ENCODE measurements at places on chromosomes 12 and 14.

DNA sequence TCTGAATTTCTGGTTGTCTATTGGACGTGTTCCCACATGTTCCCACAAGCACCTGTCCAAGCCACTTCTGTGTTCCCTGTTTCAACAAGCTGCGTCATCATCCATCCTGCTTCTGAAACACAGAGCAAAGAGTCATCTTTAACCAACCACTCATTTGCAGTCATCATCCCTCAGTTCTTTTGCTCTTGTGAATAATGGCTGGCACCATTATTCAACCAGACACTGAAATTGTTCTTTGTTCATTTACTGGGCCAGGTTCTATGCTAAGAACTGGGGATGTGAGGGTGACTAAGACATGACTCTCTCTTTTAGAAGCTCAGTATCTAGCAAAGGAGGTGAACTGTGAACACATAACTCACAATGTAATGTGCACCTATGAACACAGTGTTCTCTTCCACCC lies 40.7 kb upstream of the ANO4 start:
- no peak for DNase-seq

GRCh38 chr12:130803702-130804101 lies 35.3 kb downstream of the STX2 start:
- DNase-seq = no peak

GRCh38 chr12:29429999-29430715 lies 49.2 kb upstream of the ERGIC2 start:
- DNase-seq = no peak

DNA sequence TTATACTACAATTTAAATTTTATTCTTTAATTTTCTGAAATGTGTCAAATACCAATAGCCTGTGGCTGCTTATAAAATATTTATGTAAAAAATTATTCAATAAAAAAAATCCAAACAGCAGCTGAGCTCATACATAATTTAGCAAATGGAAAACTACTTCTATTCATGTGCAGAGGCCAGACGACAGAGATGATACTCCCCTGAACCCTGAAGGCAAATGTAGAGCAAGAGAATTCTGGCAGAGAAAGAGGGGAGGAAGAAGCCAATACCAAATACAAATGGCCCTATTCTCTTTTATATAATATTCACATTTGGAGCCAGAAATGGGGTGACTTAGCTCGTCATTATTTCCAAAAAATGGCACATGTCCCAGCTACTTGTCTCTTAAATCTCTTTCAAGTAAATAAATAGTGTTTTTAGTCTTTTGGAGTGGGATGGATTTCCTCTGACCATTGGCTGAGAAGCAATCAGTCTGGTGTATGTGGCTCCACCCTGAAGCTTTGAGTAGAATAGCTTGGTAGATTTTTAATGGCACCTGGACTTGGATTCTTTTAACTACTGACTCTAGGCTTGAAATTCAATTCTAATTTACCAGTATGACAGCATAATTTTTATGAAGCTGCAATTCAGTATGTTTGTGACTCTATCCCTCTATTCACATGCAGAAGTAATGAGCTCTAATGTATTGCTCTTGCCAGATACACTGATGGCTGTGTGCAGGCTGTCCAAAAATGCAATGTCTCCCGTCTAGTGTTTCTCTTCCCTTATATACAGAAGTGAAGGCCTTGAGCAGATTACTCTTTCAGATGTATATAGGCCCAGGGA lies 113.4 kb upstream of the SCAF11 start:
- DNase-seq = no peak

- peak; percentile 40 for DNase-seq
These were observed 1.2 kb downstream of the NTN4 start for GRCh38 chr12:95789126-95790032.

DNA sequence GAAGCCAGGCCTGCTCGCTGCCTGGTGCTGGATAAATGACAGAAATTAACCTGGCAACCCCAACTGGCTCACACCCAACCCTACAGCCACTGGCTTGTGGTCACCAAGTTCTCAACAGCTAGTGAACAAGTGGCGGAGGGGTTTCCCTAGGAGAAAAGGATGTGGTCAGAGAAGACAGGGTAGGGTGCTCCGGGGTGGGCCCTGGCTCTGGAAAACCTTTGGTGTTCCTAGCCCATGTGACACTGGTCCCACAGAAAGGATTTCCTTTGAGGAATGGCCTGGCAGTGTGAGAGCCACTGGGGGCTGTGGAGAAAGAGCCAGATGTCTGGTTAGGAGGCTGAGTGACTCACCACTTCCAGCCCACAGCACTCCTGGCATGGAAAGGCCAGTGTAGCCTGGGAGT lies 8.7 kb downstream of the SYNE3 start:
- no peak for DNase-seq

GRCh38 chr14:62776300-62776699 lies 269.0 kb downstream of the KCNH5 start:
- DNase-seq = no peak

- DNase-seq = peak; percentile 85
These were observed 16.6 kb downstream of the ACTR10 start for GRCh38 chr14:58216544-58216943.

DNA sequence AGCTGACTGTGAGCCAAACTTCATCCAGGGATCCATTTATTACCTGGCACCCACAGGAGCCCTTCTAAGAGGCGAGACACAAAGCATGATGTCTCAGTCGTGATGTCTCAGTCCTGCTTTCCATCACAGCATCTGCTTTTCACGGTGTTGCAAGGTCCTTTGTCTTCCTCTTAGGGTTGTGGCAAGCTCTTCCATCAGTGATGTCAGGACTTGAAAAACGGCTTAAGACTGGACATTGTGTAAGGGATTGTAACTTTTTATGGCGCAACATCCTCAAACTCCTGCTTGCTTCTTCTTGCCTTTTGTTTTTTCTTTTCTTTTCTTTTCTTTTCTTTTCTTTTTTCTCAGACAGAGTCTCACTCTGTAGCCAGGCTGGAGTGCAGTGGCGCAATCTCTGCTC lies 586.5 kb upstream of the TMEM132C start:
- DNase-seq = no peak

- no peak for DNase-seq
These were observed 218.2 kb upstream of the PRICKLE1 start for GRCh38 chr12:42807766-42808165.

- DNase-seq = no peak
These were observed 1244.4 kb upstream of the SEL1L start for GRCh38 chr14:82778008-82778590.

- DNase-seq = no peak
These were observed 1.8 kb upstream of the PPP1R12A start for GRCh38 chr12:79936670-79937069.

GRCh38 chr12:1171657-1172408 lies 180.8 kb downstream of the ERC1 start:
- DNase-seq = peak; percentile 84

DNA sequence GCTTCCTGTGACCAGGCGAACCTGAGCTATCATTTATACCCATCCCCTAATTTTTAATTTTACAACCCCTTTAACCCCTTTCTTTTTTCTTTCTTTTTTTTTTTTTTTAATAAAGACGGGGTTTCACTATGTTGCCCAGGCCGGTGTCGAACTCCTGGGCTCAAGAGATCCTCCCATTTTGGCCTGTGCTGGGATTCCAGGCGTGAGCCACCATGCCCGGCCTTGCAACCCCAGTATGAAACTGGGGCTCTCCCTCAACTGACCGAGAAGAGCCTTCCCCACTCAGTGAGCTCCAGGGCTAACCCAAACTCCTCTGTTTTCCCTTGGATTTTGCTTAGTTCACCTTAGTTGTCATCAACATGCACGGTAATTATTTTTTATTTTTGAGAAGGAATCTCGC lies 992 bp downstream of the CPSF2 start:
- no peak for DNase-seq

- no peak for DNase-seq
These were observed 1.1 kb downstream of the RIMKLB start for GRCh38 chr12:8698879-8699278.

GRCh38 chr14:76863724-76864407 lies 37.7 kb downstream of the LRRC74A start:
- no peak for DNase-seq

- peak; percentile 86 for DNase-seq
These were observed 11.3 kb upstream of the SLC38A2 start for GRCh38 chr12:46383654-46384450.

GRCh38 chr12:39393179-39393578 lies 49.7 kb downstream of the KIF21A start:
- no peak for DNase-seq

DNA sequence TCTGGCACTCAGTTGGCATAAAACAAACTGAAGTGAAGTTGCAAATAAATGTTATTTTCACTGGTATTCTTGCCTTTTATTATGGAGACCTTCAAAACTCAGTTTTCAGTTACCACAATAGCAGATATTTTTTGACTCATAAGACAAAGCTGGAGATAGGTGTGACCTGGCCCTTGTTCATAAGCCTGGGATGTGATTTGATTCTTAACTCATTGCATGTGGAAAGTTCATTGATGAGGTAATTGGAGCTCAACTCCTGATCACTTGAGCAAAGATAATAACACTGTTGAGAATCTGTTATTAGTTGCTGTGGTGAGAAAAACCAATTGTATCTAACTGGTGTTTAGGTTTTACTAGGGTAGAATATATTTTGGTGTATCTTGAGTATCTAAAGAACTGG lies 105.1 kb downstream of the AEBP2 start:
- DNase-seq = no peak

GRCh38 chr14:53161758-53162435 lies 8.8 kb upstream of the DDHD1 start:
- DNase-seq = no peak

- no peak for DNase-seq
These were observed 3.5 kb downstream of the SLC7A7 start for GRCh38 chr14:22811722-22812121.

GRCh38 chr14:23195552-23196101 lies 12.2 kb upstream of the SLC7A8 start:
- DNase-seq = no peak

GRCh38 chr12:121222847-121223246 lies 12.9 kb downstream of the P2RX4 start:
- no peak for DNase-seq

Data from NCI-H82 (cell line).